ENCODE measurements at places on chromosomes 1 and 21. TPM values are rescaled to one million over a fixed set of nuclear protein-coding genes. Genes with fewer than 3 reads are reported as not detected.

DNA sequence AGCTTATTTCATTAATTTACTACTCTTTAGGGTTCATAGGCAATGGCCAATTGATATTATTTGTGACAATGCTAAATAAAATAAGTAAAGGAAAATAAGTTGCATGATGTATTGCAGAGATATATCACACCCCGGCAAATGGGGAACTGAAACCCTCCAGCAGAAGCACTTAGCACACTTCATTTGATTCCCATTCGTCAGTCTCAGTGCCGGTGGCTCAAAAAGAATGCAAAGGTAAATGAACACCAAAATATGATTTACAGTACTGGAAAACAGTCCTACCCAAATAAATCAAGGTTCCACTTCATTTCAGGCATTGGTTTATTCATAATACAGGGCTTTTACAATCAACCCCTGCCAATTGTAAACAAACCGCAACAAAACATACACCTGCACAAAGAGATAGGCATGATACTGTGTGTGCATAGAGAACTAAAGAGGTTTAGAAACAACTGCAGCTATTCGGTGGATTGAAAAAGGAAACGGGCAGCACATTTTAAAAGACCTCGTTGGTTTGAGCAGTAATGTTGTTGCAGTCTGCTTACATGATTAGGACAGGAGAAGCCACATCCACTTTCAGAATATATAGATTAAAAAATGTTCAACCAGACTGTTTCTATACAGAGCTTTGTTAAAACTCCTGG, 1019.2 kb downstream of the TTLL7 start:
- no peak for DNase-seq

Gene SPRR2G
- total RNA-seq: not detected

Gene C1orf50
- 4.3 TPM for total RNA-seq

- no peak for DNase-seq
Observed at GRCh38 chr1:214342525-214342924, 61.6 kb downstream of the SMYD2 start.

Gene XPR1
- total RNA-seq: 15.8 TPM

Gene PADI3
- not detected for total RNA-seq

DNA sequence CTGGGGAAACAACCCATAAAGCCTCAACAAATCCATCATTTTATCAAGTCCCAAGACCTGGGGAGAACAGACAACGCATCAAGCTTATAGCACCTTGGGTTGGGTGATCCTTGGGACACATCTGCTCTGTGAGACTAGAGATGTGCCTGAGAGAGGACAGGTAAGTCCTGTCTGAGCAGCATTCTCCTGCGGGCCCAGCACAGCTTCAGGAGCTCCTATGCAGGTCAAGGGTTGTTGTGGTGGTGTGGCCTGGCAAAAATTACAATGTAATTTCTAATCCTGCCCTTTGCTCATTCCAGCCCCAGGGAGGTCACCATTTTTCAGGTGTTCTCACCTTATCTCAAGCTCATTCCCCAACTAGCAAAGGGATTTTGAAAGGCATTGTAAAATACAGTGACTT, 608.1 kb upstream of the CAMK1G start:
- no peak for DNase-seq

Data from mesenteric fat pad (tissue), 1 donor.